Ecto neural progenitor cell (in vitro differentiated cells): ENCODE measurements at places on chromosomes 4 and X.

DNA sequence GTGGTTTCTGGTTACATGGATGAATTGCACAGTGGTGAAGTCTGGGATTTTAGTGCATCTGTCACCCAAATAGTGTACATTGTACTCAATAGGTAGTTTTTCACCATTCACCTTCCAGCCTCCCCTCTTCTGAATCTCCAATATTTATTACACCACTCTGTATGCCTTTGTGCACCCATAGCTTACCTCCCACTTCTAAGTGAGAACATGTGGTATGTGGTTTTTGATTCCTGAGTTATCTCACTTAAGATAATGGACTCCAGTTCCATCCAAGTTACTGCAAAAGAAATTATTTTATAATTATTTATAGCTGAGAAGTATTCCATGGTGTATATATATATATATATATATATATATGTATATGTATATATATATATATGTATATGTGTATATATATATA, 155.8 kb downstream of the HHIP start:
- DNase-seq: no peak

DNA sequence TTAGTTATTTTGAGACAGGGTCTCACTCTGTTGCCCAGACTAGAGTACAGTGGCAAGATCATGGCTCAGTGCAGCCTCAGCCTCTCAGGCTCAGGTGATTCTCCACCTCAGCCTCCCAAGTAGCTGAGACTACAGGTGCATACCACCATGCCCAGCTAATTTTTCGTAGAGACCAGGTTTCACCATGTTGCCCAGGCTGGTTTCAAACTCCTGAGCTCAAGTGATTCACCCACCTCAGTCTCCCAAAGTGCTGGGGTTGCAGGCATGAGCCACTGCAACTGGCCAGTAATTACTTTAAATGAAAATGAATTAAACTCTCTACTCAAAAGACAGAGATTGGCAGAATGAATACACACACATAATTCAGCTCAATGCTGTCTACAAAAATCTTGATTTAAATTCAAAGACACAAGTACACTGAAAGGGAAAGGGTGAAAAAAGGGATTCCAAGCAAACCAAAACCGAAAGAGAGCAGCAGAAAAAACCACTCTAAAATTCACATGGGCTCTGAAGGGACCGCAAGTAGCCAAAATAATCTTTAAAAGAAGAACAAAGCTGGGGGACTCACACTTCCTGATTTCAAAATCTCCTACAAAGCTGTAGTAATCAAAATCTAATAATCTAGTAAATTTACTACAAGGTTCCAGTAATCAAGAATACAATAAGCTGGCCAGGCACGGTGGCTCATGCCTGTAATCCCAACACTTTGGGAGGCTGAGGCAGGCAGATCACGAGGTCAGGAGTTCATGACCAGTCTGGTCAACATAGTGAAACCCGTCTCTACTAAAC, 11.8 kb upstream of the SPON2 start:
- DNase-seq: no peak

GRCh38 chr4:153479101-153479500, 12.9 kb downstream of the TMEM131L start:
- DNase-seq: no peak

- DNase-seq: no peak
Measured at GRCh38 chr4:121330180-121330665, 50.6 kb downstream of the QRFPR start.

GRCh38 chr4:116015062-116015461, 901.6 kb upstream of the NDST4 start:
- no peak for DNase-seq

DNA sequence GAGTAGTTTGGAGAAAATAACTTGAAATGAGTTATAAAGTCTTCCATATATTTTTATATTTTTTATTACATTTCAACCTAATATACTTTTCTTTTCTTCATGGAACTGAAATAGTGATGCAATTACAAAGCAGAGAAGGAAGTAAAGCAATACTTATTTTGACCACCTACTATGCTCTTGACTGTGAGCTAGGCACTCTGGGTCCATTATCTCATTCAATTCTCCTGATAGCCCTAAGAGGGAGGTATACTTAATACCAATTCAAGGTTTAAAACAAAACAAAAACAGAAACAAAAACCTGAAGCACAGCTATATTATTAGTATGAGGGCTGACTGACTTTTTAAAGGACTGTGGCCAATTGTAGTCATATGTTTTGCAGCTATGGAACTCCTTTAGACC, 193.5 kb downstream of the MAD2L1 start:
- no peak for DNase-seq

GRCh38 chrX:153909024-153909979, 4.8 kb downstream of the AVPR2 start:
- no peak for DNase-seq

DNA sequence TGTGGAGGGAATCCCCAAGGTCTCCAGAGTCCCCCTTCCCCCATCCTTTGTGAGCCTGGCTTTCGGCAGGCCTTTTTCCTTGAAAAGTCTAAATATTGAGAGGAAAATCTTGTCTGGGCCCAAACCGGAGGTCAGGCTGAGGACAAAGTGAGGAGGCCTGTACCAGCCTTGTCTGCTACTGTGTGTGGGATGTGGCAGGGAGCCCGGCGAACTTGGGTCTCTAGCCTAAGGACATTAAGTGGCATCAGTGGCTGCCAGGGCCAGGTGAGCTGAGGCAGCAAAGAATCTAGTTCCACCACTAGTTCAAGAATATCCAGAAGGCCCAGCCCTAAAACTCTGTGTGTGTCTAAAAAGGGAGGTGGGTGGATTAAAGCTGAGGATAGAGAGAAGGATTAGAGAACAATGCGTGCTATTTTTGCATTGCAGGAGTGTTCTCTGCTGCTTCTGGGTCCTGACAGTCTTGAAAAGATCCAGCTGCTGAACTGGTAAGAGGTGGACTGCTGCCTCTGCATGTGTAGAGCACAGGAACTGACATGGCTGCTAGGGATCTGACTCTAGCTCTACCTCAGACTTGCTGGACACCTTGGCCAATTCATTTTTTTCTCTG, 1.2 kb upstream of the AMER1 start:
- DNase-seq: no peak

GRCh38 chr4:24805067-24805466, 9.7 kb downstream of the SOD3 start:
- DNase-seq: no peak

- no peak for DNase-seq
Measured at GRCh38 chr4:6153874-6154273, 46.5 kb downstream of the JAKMIP1 start.

- DNase-seq: no peak
Measured at GRCh38 chrX:104013158-104013557, 350 bp downstream of the H2BW1 start.
